Retinal pigment epithelial cell (primary cell): ENCODE measurements at places on chromosomes 4 and X.

DNA sequence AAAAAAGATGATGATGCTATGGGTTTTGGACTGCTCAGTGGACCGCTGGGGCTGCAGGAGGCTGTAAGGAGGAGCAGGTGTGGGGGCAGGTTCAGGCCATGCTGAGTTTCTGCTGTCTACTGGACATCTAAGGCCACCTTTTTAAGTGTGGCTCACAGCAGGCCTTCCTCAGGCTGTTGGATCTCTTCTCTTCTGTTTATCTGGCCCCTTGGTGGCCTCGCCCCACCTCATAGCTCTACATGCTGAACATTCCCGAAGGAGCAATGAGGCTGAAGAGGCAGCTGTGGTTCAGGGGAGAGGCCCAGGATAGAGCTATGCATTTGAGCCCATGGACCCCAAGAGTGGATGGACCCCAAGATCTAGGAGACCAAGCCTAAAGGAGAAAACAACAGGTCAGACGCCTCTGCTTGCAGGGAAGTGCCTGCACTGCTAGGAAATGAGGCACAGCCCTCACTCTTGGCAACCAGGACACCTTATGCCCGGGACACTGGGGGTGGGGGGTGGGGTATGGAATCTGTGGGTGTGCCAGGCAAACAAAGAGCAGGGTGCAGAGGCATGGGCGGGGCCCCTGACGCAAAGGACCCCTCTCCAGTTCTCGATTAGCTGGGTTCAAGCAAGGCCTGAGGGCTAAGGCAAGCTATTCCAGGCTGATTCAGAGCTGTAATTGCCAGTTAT is 168.9 kb downstream of the BCOR start:
- DNase-seq = no peak

DNA sequence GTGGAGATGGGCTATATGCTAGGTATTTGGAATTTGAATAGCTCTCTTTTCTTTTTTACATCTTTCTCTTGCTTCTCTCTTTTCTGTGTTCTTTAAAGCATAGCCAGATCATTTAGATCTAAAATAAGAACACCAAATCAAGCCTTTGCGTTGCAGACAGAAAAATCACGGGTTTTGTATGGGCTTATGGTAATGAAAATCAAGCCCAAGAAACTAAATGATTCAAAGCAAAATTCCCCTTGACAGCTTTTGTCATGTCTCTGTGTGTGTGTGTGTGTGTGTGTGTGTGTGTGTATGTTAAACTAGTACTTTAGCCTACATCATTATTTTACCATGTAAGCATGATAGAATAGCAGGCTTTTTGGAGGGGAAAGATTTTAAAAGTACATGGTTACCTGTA is 1.8 kb upstream of the RASL11B start:
- no peak for DNase-seq

DNA sequence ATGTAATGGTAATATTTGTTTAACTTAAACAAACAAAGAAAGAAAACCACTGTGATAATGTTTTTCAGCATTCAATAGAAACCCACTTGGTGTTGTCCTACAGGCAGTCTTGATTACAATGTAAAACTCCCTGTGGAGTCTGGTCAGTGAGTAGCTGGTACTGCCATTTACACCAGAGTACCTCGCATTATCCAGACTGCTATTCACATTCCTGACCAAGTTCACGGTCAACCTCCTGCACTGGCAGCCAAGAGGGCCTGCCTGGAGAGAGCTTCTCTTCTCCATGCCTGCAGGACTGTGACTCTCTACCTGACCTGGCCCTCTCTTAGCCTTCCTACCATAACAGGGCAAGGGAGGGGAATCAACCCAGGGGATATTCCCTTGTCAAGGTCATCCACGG is 2.9 kb upstream of the LONRF3 start:
- DNase-seq = no peak

GRCh38 chr4:78185117-78185516 is 128.0 kb downstream of the FRAS1 start:
- no peak for DNase-seq

GRCh38 chr4:8330821-8331574 is 61.4 kb downstream of the HTRA3 start:
- no peak for DNase-seq

GRCh38 chr4:66516940-66517339 is 846.7 kb upstream of the EPHA5 start:
- DNase-seq = no peak

DNA sequence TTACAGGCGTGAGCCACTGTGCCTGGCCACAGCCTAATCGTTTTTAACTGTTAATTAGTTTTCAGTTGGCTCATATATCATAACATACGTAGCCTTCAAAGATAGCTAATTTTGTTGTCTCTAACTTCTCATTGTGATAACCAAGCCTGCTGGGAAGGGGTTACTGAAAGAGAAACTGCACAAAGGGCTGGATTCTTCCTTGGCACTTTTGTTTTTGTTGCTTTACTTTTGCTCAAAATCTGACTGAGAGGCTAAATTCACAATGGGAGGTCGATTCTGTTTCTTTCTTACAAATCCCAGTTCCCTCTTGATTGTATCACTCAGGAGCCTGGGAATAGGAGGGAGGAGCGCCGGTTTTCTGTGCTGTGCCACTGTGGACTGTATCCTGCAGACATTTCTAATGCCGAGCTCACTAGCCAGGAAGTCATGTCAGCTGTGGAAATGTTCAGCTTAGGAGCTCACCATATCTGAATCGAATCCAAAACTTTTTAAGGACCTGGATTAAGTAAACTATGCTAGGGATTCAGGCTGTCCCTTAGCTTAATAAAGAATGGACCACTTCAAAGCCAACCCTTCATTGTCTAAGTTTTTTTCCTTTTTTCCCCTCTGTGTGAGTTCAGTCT is 120.5 kb upstream of the FAT1 start:
- peak; percentile 48 for DNase-seq

DNA sequence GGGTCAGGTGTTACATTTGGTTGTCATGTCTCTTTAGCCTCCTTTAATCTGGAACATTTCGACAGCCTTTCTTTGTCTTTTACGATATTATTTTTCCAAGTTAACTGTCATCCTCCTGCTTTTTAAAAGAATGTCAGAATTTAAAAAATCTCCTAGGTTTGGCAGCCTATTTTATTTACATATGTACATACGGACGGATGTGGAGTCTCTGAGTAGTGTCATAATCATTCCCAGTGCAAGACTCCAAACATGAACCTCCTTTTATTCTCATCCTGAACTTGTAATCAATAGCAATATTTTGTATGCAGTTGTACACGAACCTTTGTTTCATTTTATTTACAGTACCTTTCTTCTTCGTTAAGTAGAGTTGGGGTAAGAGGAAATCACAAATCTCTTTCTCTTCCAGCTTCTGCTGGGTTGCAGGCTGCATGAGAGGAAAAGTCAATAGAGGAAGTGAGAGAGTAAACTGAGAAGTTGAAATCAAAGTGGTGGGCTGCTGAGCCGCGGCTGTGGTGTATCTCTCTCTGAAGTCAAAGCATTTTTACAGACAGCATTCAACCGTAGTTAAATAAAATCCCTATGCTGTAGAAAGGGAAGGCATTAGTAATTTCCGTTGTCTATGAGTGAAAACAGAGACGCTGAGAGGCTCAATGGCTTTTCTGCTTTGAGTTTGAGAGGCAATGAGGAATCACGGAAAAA is 53.9 kb upstream of the RPS6KA3 start:
- no peak for DNase-seq

GRCh38 chrX:136635235-136635634 is 12.7 kb upstream of the CD40LG start:
- DNase-seq = no peak

- no peak for DNase-seq
Measured at GRCh38 chr4:26174027-26174426, 146.8 kb upstream of the RBPJ start.
